ENCODE measurements at places on chromosomes 12 and 14.

GRCh38 chr12:99176871-99177270 is 470.7 kb upstream of the GARIN6 start:
- DNase-seq, result no peak

DNA sequence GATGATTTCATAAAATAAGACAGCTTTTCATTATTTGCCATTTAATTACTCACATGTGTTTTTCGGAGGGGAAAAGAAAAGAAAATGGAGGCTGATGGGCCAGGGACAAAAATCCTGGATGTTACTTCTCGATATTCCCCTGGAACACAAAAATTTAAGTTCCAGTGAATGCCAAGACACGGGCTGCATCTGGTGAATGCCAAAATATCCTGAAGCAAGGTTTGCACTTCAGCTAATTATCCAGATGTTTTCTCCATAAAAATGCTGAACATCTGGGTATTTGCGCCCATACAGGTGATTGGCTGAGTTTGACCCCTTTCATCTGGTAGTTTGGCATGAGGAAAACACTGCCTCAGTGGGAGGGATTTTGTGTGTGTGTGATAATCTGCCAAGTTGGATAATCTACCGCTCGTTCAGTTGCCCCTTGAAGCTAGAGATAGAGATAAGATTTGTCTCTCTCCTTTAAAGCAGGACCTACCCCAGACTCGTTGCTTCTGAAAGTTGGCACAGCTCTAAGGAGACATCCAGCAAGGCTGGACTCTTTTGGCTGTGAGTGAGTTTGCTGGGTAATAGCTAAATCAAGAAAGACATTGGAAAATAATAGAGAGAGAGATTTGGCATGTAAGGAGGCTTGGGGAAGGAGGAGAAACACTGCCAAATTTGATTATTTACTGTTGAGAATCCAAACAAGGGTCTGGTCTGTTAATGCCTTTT is 390.0 kb downstream of the EGLN3 start:
- no peak for DNase-seq

DNA sequence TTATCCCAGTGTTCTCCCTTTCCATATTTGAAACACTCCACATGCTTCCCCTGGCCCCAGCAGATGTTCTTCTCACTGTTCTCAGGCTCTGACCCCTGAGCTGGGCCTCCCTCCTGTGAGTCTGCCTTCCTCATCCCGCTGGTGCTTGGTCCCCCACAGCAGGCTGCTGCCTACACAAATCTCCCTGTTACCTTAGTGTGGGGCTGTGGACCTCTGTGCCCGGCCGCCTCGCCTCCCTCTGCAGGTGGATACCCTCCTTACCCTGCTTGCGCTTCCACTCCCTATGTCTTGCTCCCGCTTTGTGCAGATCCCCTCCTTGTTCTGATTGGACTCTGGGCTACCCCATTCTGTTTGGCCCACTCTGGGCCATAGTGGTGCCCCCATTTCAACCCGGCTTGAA is 6.9 kb downstream of the DERA start:
- no peak for DNase-seq

DNA sequence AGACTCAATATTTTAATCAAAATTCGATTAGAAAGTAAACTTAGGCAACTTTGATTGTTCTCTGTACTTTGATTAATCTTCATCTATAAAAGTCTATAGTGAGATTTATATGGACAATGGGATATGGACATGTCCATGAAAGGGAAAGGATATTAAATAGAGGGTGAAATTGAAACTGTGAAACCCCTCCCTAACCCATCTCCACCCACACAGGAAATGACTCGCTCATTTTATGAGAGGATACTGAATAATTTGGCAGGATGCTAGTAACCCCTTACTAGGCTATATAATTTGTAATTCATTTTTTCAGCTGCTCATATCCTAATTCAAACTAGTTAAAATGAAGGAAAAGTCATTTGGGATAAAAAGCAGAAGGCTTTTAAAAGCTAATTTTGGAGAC is 328.0 kb upstream of the ATP2B1 start:
- DNase-seq, result no peak

- DNase-seq, result peak; percentile 53
Observed at GRCh38 chr12:122203301-122204166, at the start of gene B3GNT4. TSS of gene B3GNT4 (plus strand) at chr12:122203709. CDS start at chr12:122204619, 910 bp downstream.

DNA sequence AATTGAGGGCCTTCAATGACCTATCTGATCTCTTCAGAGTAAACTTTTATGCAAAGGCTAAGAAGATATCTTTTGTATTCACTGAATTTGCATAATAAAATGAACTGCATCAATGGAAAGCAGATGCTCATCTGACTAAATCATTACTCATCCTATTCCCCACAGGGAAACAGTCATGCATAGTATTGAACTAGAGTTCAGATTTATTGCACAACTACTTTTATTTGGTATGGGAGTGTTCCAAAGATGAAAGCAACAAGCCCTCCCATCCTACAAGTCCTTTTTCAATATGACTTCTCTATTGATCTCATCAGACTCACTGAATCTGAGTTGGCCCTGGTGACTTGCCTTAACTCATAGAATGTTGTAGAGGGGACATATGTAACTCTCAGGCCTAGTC is 159.8 kb downstream of the KITLG start:
- DNase-seq, result no peak

- no peak for DNase-seq
Observed at GRCh38 chr12:115223322-115223721, 539.3 kb upstream of the TBX3 start.

DNA sequence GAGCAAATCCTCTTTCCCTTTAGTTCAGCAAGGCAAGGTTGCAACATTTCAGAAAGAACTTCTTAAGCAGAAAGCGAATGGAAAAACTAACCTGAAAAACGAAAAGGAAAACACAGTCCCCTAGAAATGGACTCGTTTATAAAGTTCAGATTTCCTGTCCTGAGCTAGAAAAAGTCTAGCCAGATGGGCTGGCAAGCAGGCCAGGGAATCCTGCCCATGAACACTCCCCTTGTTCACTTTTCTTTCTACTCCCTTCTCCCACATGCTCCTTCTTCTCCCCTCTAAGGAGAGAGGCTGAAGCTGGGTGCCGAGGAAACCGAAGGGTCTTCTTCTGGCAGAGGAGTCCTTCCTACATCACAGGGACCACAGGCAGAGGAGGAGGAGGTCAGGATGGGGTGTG is 27.1 kb downstream of the LTBP2 start:
- no peak for DNase-seq

GRCh38 chr14:66121859-66122258 is 364.3 kb upstream of the CCDC196 start:
- no peak for DNase-seq

GRCh38 chr12:120972870-120973543 is 5.3 kb upstream of the HNF1A start:
- DNase-seq, result no peak

DNA sequence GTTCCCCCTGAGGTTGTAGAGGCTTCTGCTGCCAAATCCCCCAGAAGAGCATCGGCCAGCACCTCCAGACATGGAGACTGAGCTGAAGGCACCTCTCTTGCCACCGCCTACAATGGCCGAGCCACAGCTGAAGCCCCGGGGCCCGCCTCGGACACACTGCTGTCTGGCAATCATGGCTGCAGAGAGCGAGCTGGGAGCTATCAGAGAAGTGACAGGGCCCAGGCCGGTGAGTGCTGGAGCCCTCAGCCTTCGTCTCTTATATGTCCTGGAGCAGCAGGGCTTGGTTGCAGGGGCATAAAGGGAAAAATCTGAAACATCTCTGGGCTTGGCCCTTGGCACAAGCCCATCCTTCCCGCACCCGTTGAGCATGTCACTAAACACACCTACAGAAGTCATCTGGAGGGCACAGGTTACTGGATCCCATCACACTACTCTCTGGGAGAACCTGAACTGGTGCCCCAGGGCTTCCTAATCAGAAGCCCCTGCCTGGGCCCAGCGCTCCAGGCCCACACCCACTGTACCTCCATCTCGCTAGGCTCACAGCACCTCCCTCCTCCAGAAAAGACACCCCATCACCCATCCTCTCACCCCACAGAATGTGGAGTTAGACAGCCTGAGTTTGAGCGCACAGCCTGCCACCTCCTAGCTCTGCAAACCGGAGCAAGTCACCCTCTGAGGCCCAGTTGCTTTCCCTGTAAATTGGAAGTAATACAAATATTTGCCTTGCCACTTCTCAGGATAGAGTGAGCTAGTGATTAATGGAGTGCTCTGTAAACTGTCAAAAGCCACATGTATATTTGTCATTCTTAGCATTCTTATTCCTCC is at the start of gene KRT4:
Gene KRT4, minus strand, starts transcription at position 232 of the 825 bp plus-strand sequence. Its CDS starts 58 bp downstream, at position 174.
- DNase-seq, result no peak

- DNase-seq, result no peak
Observed at GRCh38 chr14:22748206-22748605, 18.3 kb upstream of the OXA1L start.

- DNase-seq, result no peak
Observed at GRCh38 chr12:88546853-88547252, 33.4 kb downstream of the KITLG start.

- no peak for DNase-seq
Observed at GRCh38 chr14:102998393-102998792, 59.0 kb downstream of the CDC42BPB start.

DNA sequence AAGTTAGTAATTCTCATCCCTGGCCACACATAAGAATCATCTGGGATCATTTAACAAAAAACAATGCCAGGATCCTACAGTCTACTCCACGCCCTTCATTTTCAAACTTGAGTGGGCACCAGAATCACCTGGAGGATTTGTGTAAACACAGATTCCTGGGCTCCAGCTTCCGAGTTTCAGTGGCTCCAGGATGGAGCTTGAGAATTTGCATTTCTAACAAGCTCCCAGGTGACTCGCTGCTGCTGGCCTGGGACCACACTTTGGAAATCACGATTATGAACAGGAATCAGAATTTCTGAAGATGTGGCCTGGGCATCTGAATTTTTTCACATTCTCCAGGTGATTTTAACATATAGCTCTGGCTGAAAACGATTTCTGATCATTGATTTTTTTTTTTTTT is 234.8 kb downstream of the CACNA1C start:
- no peak for DNase-seq

GRCh38 chr14:33460164-33460563 is 490.7 kb downstream of the EGLN3 start:
- DNase-seq, result no peak

GRCh38 chr12:22808860-22809259 is 183.9 kb downstream of the ETNK1 start:
- DNase-seq, result no peak

DNA sequence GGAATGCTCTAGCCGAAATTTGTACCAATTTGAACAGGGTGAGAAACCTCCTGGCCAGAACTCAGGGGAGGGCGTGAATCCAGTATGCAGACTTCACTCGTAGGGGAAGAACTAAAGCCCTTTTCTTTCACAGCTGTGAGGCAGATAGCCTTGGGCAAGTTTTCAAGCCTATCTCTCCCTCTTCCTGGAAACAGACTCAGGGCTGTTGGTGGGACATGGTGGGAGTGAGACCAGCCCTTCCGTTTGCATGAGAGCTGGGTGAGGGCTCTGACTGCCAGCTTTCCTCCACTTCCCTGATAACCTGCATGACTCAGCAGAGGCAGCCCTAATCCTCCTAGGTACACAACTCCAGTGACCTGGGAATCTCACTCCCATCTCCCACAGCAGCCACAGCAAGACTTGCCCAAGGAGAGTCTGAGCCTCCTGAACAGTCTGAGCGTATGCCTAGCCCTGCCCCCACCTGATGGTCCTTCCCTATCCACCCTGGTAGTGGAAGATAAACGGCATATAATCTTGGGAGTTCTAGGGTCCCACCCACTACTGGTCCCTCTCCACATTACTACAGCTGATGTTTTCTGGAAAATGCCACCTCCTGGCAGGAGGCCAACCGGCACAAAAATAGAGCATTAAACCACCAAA is 170.1 kb upstream of the AMIGO2 start:
- no peak for DNase-seq

GRCh38 chr12:49922349-49923034 is 18.8 kb upstream of the FAIM2 start:
- no peak for DNase-seq

- no peak for DNase-seq
Observed at GRCh38 chr12:32010631-32011336, 51.6 kb downstream of the RESF1 start.

DNA sequence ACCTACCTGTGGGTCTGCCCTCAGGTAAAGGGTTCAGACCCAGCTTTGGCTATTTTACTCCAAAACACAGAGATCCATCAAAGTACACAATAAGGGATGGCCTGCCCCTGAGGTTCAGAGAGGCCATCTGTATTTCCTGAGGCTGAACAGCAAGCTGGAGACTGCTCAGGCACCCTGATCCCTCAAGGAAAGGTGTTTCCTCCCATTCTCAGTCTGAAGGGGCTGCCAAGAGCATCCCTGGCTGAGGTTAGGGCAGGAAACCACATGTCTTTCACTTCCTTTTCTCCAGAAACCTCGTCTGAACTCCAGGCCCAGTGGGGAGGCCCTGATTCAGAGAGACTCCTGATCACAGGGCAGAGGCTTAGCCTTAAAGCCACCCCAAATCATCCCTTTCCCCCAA is 1.5 kb downstream of the RILPL1 start:
- no peak for DNase-seq

- DNase-seq, result no peak
Observed at GRCh38 chr14:56708704-56709103, 101.6 kb downstream of the OTX2 start.

DNA sequence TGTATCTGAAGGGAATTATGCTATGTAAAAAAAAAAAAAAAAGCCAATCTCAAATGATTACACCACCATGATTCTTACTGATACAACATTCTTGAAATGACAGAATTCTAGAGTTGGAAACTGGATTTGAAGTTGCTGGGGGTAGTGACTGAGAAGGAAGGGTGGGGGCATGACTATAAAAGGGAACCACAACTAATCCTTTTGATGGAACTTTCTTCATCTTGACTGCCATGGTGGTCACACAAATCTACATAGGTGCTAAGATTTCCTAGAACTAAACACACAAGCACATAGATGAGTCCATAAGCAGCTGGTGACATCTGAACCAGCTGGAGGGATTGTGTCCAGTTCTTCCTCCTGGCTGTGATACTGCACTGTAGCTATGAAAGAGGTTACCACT is 51.4 kb downstream of the CLMN start:
- no peak for DNase-seq

DNA sequence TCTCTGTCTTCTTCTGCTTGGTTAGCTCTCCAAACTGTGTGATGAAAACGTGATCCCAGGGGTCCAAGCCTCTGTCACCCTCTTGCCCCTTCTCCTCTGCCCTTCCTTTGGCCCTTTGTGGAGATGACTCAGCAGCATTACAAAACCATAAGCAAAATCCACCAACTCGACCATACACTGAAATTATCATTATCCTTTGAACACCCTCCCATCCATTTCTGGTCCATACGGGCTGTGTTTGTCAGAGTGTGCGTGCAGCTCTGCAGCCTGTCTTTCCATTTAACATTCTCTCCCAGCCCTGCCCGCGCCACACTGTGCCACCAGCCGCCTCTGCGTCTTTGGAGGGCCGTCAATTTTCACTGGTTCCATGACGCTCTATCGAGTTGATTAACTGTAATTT is 69.2 kb downstream of the SLC25A47 start:
- no peak for DNase-seq

GRCh38 chr14:104706733-104707607 is 17.1 kb upstream of the ADSS1 start:
- no peak for DNase-seq

GRCh38 chr14:75563931-75564330 is 14.5 kb upstream of the FLVCR2 start:
- no peak for DNase-seq

Data from stimulated activated CD8-positive, alpha-beta memory T cell treated with anti-CD3 and anti-CD28 coated beads, Interleukin-4, amount 100 ng/mL, for 24 hours (primary cell).